Hepatic stellate cell (primary cell): ENCODE measurements at places on chromosomes 16 and 17.

- DNase-seq = peak; percentile 76
Measured at GRCh38 chr17:77881545-77881944, 77.0 kb upstream of the TNRC6C start.

DNA sequence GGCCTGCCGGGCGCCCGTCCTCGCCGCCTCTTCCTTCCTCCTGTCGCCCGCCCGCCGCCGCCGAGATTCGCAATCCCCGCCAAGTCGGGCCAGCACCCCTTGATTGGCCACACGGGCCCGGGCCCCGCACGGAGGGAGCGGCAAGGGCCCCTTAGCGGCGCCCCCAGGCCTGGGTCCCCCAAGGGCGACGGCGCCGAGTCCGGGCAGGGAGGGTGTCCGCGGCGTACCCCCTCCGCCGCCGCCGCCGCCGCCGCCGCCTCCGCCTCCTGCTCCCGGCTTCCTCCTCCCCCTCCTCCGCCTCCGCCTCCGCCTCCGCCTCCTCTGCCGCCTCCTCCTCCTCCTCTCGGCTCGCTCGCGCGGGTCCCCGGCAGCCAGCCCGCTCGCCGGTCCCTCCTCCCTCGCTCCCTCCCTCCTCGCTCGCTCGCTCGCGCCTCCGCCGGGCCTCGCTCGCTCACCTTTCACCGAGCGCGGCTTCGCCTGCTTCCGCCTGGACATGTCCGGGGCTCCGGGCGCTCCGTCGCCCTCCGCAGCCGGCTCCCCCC lies 561 bp downstream of the ZNF423 start:
- DNase-seq = peak; percentile 85

GRCh38 chr17:10337976-10338375 lies 34.8 kb downstream of the MYH13 start:
- no peak for DNase-seq

GRCh38 chr16:67760206-67760955 lies 41.3 kb upstream of the GFOD2 start:
- no peak for DNase-seq

GRCh38 chr17:40062329-40063186 lies at the start of gene THRA:
Gene THRA, plus strand, starts transcription at chr17:40062965. Its CDS starts 11,524 bp downstream, at chr17:40074489.
- peak; percentile 70 for DNase-seq

DNA sequence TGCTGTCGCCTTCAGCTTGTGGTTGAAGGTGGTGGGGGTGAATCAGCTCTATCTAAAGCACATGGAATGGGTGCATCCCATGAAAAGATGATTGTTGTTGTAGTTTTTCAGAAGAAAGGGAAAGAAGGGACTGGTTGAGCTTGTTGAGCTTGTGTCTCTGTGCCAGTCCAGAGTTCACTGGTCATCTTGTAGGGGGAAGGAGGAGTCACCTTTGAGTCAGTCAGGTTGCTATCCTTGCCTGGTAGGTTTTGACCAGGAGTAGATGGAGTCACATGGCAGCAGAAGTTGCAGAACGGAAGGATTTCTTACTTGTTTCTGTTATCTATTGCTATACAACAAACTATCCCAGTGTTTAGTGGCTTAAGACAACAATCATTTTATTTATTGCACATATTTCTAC lies 73.3 kb downstream of the PLCG2 start:
- DNase-seq = no peak

DNA sequence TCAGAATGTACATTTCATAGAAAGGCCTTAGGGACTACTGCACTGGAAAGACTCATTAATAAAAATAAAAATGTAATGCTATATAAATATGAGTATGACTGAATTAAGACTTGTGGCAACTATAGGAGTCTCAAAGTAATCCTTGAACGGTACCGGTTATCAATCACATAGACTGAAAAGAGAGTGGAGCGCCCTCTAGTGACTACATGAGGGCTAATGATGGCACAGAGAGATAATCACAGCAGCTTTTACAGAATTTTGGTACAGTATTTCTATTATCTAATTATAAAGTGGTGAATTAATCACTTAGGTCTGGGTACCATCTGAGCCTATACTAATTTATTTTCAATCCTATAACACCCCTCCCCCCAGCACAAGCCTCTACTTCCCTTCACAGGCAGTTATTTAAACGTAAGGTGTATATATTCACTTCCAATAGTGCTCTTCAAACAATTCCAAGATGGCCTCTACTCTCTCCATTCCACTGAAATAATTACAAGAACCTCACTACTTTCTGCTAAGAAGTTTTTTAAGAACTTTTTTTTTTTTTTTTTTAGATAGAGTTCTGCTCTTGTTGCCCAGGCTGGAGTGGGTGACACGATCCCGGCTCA lies 40.7 kb upstream of the ANKFY1 start:
- DNase-seq = peak; percentile 47

- no peak for DNase-seq
Measured at GRCh38 chr17:3411070-3411469, at the start of gene OR3A3. Gene OR3A3, plus strand, starts transcription at chr17:3411370.

- DNase-seq = no peak
Measured at GRCh38 chr17:48527547-48527932, 3.3 kb downstream of the HOXB1 start.

GRCh38 chr16:181565-182021 lies 1.3 kb downstream of the HBQ1 start:
- DNase-seq = no peak

DNA sequence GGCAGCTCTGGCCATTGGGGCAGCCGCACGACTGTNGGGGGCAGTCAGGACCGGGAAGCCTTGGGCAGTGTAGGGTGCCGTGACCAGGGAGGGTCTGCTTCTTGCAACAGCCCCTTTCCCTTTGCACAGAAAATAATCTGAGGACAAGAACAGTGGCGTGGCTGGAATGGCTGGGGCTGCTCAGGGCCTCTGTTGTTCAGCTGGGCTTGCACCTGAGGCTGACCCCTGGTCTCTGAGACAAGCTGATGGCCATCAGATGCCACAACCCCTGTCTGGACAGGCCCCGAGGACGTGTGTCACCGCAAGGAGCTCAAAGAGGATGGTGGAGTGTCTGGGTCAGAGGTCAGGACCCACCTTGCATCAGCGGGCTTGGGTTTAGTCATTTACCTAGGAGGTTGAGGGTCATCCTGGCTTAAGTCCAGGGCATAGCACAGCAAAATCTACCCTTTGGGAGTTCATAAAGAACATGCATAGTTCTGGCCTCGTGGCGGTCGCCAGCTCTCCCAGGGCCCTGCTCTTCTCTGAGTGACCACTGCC lies 46.9 kb downstream of the METRNL start:
- no peak for DNase-seq

DNA sequence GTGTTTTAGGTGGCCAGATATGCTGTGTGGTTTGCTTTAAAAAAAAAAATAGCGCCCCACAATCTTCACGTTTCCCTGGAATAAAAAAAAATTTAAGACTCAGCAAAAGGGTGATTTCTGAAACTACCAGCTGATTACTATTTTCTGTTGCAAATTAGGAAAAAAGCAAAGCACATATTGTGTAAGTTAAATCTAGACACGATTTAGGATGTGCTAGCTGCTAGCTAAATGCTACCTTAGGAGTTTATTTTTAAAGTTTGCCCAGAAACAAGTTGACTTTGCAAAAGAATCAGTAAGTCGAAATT lies 944 bp upstream of the MARF1 start:
- DNase-seq = no peak

- DNase-seq = no peak
Measured at GRCh38 chr17:50292465-50292864, 18.2 kb downstream of the TMEM92 start.

DNA sequence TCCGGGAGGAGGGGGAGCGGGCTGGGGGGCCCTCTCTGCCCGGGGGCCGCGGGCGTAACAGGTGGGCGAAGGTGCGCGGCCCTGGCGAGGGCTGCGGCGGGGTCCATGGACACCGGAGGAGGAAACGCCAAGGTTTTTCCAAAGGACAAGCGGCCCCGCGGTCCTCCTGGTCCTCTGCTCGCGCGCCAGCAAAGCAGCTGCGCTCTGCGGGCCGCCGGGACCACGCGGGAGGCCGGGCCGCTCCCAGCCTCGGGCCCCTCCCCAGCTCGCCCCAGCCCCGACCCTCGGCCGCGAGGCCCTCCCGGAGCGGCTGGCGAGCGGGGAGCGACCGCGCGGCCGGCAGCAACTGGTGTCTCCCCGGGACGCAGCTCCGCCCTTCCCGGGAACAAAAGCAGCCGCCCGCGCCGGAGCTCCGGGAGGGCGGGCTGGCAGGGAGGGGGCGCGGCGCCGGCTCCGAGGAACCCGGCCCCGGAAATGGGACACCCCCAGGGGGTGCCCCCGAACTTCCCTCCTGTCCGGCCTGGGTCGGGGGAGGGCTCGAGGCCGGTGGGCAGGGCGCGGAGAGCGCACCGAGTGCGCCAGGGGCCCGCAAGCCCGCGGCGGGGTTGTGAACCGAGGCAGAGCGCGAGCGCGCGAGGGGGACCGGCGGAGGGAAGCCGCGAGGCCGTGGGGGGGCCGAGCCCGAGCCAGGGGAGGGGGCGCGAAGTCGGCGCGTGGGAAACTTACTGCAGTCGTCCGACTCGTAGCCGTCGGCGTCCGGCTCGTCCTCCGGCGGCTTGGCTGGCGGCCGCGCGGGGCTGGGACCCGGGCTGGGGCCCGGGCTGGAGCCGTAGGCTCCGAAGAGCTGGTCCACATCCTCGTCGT lies 837 bp downstream of the DOC2B start:
- no peak for DNase-seq
